ENCODE measurements at places on chromosomes 7 and 10. TPM values are rescaled to one million over a fixed set of nuclear protein-coding genes. Genes with fewer than 3 reads are reported as not detected.
A peak's percentile ranks its signal among the peaks of the same experiment; 100 is the strongest.

- DNase-seq, result no peak
Observed at GRCh38 chr10:8137272-8137681, 82.8 kb downstream of the GATA3 start.

STEAP2 gene
- 8.7 TPM for total RNA-seq

NME8 gene
- total RNA-seq, result 14.8 TPM

DNA sequence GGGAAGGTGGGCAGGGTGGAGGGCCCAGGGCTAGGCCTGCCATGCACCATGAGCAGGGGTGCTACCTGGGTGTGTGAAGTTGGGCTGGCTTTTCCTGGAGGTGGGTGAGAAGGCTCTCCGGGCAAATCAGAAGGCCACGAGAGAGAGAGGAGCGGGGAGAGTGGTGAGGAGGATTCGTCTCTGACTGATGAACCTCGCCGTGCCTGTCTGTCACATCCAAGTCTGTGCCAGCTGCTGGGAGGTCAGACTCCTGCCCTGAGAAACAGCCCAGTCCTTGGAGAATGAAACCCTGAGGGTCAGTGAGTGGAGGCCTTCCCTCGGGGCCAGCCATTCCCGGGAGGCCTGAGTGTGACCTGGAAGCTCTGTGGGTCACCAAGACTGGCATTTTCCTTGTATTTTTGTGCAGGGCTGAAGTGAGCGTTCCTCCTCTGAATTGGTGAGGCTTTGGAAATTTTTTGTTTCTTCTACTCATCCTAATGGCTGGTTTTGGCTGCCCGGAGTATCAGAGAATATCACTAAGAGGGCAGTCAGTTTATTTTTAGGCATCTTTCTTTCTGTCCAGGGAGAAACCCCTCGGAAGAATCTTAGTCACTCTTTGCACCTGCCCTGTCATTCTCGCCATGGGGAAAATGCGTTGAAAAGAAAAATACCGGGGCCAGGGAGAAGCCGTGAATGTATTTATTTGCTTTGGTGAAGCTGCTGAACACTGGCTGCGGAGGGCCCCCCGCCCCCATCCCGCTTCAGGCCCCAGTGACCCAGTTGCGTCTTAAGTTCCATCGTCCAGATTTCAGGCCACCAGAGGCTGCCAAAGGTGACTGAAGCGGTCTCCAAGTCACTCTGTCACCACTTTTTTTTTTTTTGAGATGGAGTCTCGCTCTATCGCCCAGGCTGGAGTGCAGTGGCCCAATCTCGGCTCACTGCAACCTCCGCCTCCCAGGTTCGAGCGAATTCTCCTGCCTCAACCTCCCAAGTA is 6.5 kb upstream of the AP5Z1 start:
- DNase-seq, result no peak

- peak; percentile 20 for DNase-seq
Observed at GRCh38 chr7:70432567-70433001, 699.4 kb upstream of the GALNT17 start.

- no peak for DNase-seq
Observed at GRCh38 chr7:26841003-26841739, 23.2 kb downstream of the SKAP2 start.

OR9A4 gene
- not detected for total RNA-seq

DNA sequence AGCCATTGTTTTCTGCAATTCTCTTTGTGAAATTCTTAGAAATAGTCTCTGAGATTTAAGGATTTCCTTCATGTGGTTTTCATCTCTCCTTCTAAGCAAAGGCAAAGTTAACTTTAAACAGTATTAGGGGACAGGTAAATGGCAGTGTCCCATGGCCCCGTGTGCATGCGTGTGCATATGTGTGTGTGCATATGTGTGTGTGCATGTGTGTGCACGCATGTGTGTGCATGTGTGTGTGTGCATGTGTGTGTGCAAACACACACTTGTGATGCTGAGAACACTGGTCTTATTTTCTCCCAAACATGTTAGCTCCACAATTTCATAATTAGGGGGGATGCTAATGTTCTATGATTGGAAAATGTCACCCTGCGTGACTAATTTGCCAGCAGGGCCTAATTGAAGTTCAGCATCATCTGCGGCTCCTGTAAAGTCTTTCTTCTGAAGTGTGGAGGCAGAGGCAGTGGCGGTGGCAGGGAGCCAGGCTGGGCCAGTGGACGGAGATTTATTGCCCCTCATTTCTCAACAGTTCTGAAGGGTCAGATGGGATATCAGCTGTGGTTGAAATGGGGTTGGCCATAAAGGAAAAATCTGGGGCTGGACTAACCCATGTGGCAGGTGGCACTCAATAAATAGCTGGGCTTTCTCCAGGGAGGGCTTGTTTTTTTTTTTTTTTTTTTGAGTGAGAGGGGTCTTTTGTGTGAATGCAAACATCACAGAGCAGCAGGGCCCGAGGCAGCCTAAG is 289.3 kb upstream of the PODXL start:
- DNase-seq, result no peak

GRCh38 chr7:664997-665735 is 61.3 kb upstream of the DNAAF5 start:
- peak; percentile 69 for DNase-seq

SFRP5 gene
- 4.6 TPM for total RNA-seq

DNA sequence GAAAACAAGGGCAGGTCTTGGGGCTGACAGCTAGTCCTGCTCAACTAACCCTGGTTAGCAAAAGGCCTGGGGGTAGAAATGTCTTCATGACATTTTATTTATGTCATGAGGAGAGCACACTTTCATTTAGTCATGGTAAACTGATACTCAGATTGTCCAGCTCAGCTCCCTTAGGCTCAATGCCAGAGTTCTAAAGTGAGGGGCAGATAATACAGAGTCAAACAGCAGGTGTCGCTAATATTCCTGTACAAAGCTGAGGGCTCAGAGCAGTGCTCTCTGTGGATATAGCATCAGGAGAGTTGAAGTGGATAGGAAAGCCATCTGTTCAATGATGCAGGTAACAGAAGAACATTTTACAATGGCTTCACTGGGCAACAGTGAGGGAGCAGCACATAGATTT is 26.8 kb upstream of the CALCR start:
- DNase-seq, result peak; percentile 9

TRPV6 gene
- not detected for total RNA-seq

AKR1D1 gene
- total RNA-seq, result not detected

DNA sequence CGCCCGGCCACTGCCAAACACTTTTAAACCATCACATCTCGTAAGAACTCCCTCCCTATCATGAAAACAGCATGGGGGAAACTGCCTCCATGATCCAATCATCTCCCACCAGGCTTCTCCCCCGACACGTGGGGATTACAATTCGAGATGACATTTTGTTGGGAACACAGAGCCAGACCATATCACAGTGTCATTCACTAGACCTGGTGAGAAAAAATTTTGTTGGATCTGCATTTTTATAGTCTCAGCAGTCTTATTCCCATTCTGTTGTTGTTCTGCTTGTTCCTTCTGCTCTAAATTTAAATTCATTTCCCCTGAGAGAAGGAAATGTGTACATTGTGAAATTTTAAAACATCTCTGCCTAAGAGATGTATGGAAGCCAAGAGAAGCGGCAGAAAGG is 4.8 kb upstream of the MKLN1 start:
- no peak for DNase-seq

CNPY4 gene
- total RNA-seq, result 7.1 TPM

GRCh38 chr10:31876652-31877352 is 51.8 kb downstream of the ARHGAP12 start:
- no peak for DNase-seq

- no peak for DNase-seq
Observed at GRCh38 chr7:93943816-93944540, 22.4 kb downstream of the GNG11 start.

NRCAM gene
- total RNA-seq, result 2.2 TPM

DNA sequence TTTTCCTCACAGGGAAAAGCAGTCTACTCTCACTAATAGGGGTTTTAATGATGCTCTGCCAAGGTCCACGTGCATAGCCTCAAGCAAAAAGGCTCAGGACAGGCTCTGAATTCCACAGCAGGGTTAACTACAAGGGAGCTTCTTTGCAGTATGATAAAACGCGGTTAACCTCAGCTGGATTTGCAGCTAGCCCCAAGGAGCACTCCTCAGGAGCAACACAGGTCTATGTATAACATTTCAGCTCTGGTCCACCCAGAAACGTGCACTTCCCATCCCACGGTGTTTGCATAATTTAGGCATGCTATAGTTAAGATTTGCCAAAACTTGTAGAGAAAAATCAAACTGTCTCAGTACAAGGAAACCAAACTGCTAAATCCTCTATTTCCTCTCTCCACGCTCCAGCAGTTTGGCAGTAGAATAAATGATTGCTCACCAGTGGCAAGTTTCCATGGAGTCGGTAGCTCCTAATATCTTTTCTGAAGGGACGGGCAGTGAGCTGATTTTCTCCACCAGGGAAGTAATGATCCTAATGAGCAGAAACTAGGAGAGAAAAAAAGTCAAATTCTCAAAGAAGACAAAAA is 13.1 kb upstream of the ASB4 start:
- DNase-seq, result no peak

LRRD1 gene
- total RNA-seq, result not detected

TDRD1 gene
- 0.92 TPM for total RNA-seq

DNA sequence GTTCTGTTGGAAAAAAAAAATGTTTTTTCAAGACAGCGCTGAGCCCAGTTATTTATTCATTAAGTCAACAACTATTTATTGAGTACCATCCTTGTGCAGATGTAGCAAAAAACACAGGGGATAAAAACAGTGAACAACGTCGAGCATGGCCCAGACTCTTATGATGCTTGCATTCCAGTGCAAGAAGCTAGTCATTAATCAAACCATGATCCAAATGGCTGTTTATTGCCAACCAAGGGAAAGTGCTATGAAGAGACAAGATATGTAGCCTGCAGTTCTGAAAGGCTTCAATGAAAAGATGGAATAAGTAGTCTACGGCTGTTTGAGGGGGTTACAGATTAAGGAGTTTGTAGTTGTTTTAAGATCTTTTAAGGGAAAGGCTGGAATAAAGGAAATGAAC is 262.3 kb downstream of the NEBL start:
- DNase-seq, result peak; percentile 50

- no peak for DNase-seq
Observed at GRCh38 chr10:88598055-88598454, 11.5 kb downstream of the LIPJ start.

DNA sequence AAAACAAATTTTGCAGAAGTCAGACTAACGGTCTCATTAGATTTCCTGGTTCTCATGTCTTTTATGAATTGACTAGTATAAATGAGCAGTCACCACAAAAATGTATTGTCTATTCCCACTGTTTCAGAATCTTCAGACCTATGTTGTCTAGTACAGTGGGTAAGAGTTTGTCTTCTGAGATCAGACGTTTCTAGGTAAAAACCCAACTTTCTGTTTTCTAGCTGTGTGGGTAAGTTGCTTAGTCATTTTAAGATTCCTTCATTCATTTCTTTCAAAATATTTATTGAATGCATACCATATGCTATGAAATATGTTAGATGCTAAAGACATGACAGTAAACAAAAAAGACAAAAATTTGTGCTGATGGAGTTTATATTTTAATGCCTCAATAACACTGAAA is 156.3 kb downstream of the POLR1F start:
- DNase-seq, result no peak

PLXDC2 gene
- total RNA-seq, result 15.5 TPM

- no peak for DNase-seq
Observed at GRCh38 chr10:29806350-29806788, 171.6 kb upstream of the SVIL start.

ITGA8 gene
- 35.0 TPM for total RNA-seq

GRCh38 chr10:127157506-127158200 is 38.7 kb downstream of the INSYN2A start:
- DNase-seq, result peak; percentile 43

DNA sequence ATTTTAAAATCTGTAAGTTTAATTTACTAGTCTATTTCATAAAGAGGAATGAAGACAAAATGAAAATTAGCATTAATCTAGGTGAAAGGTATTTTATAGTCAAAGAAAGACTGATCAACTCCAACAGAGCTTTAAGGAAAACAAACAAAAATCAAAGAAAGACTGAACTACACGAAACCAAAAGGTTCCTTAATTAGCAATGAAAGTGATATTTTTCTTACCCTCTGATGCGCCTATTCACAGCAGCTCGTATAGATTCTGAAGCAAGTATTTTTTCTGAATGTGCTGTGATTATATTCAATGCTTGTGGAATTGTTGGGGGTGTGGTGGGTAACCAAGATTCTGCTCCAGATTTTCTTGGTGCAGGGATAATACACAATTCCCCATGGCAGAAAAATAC is 11.8 kb downstream of the ECD start:
- DNase-seq, result no peak

CTAGE4 gene
- 13.8 TPM for total RNA-seq

GRCh38 chr10:87579563-87579962 is 74.9 kb downstream of the MINPP1 start:
- DNase-seq, result no peak

DNA sequence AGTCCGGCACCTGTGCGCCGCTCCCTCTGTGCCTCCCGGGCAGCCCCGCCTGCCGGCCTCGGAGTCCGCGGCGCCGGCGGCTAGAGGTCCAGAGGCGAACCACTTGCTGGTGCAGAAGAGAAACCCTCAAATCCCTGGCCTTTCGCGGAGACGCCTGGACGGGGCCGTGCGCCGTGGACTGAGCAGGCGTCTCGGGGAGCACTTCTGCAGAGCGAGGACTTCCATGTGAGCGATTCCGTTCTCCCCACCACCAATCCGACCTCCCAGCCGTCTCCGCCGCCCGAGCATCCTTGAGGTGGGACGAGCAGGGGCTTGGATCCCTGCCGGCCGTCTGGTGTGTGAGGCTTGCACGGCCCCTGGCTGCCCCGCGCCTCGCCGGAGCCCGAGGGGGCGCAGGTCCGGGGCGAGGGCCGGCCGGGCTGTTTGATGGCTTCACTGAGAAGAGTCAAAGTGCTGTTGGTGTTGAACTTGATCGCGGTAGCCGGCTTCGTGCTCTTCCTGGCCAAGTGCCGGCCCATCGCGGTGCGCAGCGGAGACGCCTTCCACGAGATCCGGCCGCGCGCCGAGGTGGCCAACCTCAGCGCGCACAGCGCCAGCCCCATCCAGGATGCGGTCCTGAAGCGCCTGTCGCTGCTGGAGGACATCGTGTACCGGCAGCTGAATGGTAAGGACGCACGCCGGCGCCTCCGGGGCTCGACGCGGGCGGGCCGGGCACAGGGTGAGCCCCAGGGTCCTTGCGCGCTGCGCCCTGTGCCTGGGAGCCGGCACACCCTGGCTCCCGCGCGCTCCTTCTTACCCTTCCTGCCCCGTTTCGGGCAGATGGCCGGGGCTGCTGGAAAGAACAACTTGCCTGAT is 660 bp downstream of the GALNT17 start:
- DNase-seq, result no peak

HMX3 gene
- total RNA-seq, result not detected

CEP55 gene
- 6.6 TPM for total RNA-seq

INHBA gene
- total RNA-seq, result not detected

- no peak for DNase-seq
Observed at GRCh38 chr10:44478040-44478439, 93.1 kb upstream of the CXCL12 start.

DNA sequence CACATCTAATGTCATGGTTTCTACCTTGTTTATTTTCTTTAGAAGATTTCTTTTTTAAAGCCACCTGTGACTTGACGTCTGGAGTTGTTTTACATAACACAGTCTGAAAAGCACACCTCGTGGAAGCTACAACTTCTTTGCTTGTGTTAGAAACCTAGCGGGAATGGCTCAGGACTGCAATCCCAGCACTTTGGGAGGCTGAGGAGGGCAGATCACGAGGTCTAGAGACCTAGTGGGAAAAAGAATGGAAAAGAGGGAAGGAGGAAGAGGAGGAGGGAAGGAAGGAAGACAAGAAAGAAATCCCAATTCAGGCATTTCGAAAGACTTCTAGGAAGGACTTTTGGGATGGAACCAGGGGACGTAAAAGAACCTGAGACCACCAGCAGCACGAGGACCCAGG is 146.3 kb upstream of the CELF2 start:
- DNase-seq, result no peak

OPN4 gene
- not detected for total RNA-seq
